Endothelial cell of coronary artery (primary cell): ENCODE measurements at places on chromosomes 2 and 18. TPM values are rescaled to one million over a fixed set of nuclear protein-coding genes. Genes with fewer than 3 reads are reported as not detected.

The TTL gene
- total RNA-seq = 43.1 and 46.1 TPM in 2 replicates

The GPR55 gene
- total RNA-seq = not detected in 2 replicates

The ASPRV1 gene
- 0.09 TPM in 2 replicates for total RNA-seq

The CHST9 gene
- not detected in 2 replicates for total RNA-seq

The CYRIA gene
- total RNA-seq = 18.9 and 27.4 TPM in 2 replicates

The PTPRN gene
- not detected in 2 replicates for total RNA-seq

The EFHD1 gene
- total RNA-seq = 0.47 TPM in 1 of 2 replicates, not detected in the other

The LIMS3 gene
- total RNA-seq = 10.1 and 28.2 TPM in 2 replicates

The SNORC gene
- total RNA-seq = 0.36 and 0.38 TPM in 2 replicates

The IL37 gene
- not detected in 2 replicates for total RNA-seq

The TNS1 gene
- 27.4 and 87.3 TPM in 2 replicates for total RNA-seq

The CDH20 gene
- 2.8 TPM in 1 of 2 replicates, not detected in the other for total RNA-seq

The DSC2 gene
- under 0.01 TPM in 1 of 2 replicates, not detected in the other for total RNA-seq

The RSAD2 gene
- total RNA-seq = 0.19 and 0.36 TPM in 2 replicates

The DNAJC10 gene
- total RNA-seq = 152 and 160 TPM in 2 replicates

The PPP4R1 gene
- total RNA-seq = 112 and 138 TPM in 2 replicates

The LRATD1 gene
- 0.19 and 0.27 TPM in 2 replicates for total RNA-seq

The ERFE gene
- 0.09 and 0.66 TPM in 2 replicates for total RNA-seq

The GRB14 gene
- 2.1 and 6.6 TPM in 2 replicates for total RNA-seq

The SLC23A3 gene
- total RNA-seq = 1.1 and 3.5 TPM in 2 replicates

The GCG gene
- not detected in 2 replicates for total RNA-seq

The PROKR1 gene
- not detected in 2 replicates for total RNA-seq

The DSG2 gene
- total RNA-seq = under 0.01 TPM in 2 replicates

The PDIA6 gene
- 396 and 464 TPM in 2 replicates for total RNA-seq

The SALL3 gene
- not detected in 2 replicates for total RNA-seq

The NPHP1 gene
- 2.7 and 4.3 TPM in 2 replicates for total RNA-seq

The VIT gene
- total RNA-seq = 0.09 and 0.90 TPM in 2 replicates

The FIGN gene
- 0.94 and 1.3 TPM in 2 replicates for total RNA-seq

The ZBTB7C gene
- not detected in 2 replicates for total RNA-seq

The PARD3B gene
- 7.0 and 7.6 TPM in 2 replicates for total RNA-seq

The MALL gene
- total RNA-seq = 21.3 and 37.5 TPM in 2 replicates

The REG1B gene
- total RNA-seq = not detected in 2 replicates

The IKZF2 gene
- 0.09 and 14.5 TPM in 2 replicates for total RNA-seq

The KHK gene
- 1.2 and 2.0 TPM in 2 replicates for total RNA-seq

The CYBRD1 gene
- total RNA-seq = 20.0 and 55.4 TPM in 2 replicates

The SCYGR4 gene
- not detected in 2 replicates for total RNA-seq

The IRS1 gene
- total RNA-seq = under 0.01 and 1.6 TPM in 2 replicates

The ZNF385B gene
- total RNA-seq = not detected in 2 replicates

The DNAJC27 gene
- total RNA-seq = 1.6 and 1.9 TPM in 2 replicates

The CYTIP gene
- total RNA-seq = not detected in 2 replicates

The REG3G gene
- total RNA-seq = not detected in 2 replicates

The CCBE1 gene
- 1.5 and 5.7 TPM in 2 replicates for total RNA-seq

The ZEB2 gene
- total RNA-seq = 12.5 and 36.0 TPM in 2 replicates

The TUBA3E gene
- total RNA-seq = not detected in 2 replicates

The MFSD6 gene
- 4.4 and 5.1 TPM in 2 replicates for total RNA-seq
